Aorta (tissue), 5 donors: ENCODE measurements at places on chromosomes 5 and 9. TPM values are rescaled to one million over a fixed set of nuclear protein-coding genes. Genes with fewer than 3 reads are reported as not detected.
A peak's percentile ranks its signal among the peaks of the same experiment; 100 is the strongest.

GRCh38 chr5:76149636-76150035 lies 66.5 kb downstream of the SV2C start:
- no peak for DNase-seq

- no peak for DNase-seq
Measured at GRCh38 chr5:159338118-159338517, 7.8 kb upstream of the IL12B start.

DNA sequence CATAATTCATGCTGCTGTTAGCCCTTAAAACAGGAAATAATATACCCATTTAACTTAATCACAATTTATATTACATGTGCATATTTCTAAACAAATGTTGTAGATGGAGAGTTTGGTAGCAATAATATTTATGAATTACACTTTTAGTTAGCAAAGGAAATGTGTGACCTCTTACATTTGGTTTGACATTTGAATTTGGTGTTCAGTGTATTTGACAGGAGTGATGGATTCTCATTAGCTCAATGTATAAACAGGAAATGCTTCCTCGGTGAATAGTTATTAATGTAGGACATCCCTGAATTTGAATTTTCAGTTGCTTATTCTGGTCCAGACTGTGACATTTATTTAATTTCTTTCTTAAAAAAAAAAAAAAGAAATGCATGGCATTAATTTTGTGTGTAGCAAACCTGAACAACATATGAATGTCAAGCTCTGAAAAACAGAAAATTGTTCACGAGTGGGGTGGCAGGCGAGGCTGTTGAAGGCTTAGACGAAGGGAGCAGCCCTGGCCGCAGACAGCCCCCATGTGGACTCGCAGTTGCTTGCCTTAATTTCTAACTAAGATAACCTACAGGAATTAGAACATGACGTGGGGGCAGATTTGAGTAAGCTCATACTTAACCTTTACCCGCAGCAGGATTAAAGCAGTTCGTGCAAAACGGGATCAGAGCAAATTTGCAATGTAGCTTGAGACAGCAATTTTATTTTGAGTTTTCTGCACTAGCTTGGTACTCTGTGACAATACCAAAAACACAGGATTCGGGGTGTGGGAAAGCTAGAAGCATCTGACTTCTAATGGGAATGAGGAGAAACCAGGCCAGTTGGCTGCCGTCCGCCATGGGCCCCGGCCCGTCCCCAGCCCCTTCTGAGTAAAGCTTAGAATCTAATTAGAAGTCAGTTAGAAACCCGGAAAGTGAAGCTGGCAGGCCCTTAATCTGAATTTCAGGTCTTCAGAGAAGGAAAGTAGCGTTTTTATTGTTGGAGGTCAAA lies 134.3 kb downstream of the MACROH2A1 start:
- DNase-seq: no peak

DNA sequence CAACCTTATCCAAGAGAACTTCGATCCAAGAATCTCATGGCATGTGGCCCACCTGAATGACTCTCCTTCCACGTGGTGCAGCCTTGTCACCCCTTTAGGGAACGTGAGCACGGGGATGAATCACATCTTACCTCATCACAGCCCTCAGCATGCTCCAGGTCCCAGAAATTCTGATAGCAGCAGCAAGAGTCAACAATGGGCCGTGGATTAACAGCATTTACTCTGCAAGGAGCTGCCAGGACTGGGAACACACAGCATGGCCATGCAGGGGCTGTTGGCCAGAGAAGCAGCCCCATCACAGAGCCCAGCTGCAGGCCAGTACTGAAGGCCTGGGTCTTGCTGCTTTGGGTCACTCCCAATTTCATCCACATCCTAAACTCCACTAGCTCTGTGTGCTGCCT lies 150.4 kb downstream of the C5orf15 start:
- peak; percentile 86 for DNase-seq

DNA sequence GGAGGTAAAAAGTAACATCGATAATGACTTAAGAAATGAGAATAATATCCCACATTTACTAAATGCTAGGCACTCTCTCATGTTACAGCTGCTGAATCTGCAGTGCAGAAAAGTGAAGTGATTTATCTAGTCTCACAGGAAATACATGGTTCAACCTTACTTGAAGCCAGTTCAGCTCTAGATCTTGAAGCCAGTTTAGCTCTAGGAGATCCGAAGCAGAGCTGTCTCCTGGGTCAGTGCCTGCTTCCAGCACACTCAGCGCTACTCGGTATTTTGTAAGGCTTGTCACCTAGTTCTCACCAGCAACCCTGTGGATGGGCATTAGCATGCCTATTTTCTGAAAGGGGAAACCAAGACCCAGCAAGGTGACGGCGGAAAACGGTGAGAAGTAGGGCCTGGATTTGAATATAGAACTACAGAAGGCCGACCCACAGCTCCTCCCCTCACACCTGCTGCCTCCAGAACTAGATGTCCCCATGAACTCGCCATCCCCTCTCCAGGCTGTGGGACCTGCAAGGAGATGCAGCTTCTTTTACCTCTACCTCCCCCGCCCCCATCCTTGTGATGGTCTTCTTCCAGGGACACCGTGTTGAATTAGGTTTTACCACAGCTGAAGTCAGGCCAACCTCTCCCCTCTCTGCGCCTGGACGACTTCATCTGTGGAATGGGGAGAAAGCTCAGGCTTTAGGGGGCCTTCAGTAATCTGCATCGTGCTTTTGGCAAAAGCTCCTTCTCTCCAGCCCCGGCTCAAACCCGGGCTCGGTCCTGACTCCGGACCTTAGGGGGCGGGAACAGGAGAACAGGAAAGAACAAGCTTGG lies 4.4 kb upstream of the MSX2 start:
- DNase-seq: no peak

- DNase-seq: no peak
Measured at GRCh38 chr9:115643948-115644727, 509.5 kb upstream of the PAPPA start.

DNA sequence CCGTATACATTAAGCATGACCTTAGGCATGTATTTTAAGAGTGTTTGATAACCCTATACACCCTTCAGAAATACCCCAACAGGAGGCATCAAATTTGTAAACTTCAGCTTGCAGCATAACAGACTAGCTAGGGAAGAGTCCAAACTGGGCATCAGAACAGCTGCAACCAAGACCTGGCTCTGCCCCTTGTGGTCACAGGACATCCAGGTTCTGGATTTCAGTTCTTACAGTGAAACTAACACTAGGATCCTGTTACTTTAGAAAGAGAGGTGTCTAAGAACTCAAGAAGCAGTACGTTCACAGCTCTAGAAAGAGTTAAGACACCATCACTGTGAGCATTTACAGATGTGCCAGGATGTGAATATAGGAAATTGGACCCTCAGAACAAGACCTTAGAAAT lies 229.8 kb downstream of the BNC2 start:
- DNase-seq: no peak

DNA sequence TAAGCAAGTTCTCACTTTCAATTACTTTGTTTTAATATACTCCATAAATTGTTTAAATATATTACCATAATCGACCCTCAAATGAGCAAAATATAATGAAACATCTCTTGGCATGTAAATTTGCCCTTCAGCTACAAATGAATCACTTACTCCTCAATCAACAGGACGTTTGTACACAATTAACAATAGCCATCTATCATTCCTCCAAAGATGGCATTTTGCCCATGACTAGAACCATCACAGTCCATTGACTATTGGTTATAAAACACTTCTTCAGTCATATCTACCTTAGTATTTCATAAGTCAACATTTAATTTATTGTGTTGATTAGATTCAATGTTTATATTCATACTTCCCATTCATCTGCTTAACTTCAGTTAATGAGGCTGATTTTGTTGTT lies 127.2 kb downstream of the CTNND2 start:
- DNase-seq: no peak

- no peak for DNase-seq
Measured at GRCh38 chr5:43646992-43647391, 44.0 kb downstream of the NNT start.

- peak; percentile 67 for DNase-seq
Measured at GRCh38 chr9:93112116-93112863, 16.3 kb downstream of the CARD19 start.

DNA sequence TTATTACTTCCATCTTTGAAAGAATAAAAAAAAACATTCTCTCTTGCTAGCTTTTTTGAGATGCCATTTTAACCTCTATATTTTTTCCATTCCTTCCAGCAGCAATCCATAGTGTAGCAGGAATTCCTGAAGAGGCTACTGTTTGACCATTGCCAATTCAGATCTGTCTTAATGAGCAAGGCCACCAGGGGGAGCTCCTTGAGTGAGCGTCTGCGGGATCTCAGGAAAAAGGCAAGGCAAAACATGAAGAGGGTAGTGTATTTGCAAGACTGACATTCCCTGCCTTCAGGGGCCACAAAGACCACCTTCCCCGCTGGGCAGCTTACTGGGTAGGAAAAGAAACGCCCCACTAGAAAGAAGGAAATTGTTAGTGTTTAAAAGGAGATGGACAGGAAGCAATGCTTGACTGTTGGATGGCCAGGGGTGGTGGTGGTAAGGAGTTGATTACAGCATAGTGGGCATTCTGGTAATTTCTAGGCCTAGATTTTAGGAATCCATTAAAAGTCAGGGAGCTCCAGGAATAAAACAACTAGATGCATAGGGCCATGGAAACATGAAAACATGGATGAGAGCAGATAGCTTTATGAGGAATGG lies 206.6 kb upstream of the HAPLN1 start:
- peak; percentile 80 for DNase-seq

SPINK9 gene
- total RNA-seq: 0.90 TPM

SEMA5A gene
- 21.8 TPM for total RNA-seq

SLC45A2 gene
- total RNA-seq: 0.36 TPM
